ENCODE measurements at places on chromosomes 7 and 10.
A peak's percentile ranks its signal among the peaks of the same experiment; 100 is the strongest.

- DNase-seq, result no peak
These were observed 1043.0 kb downstream of the NRG3 start for GRCh38 chr10:82918022-82918421.

GRCh38 chr10:51048792-51049191 lies 25.5 kb upstream of the PRKG1 start:
- DNase-seq, result no peak

- no peak for DNase-seq
These were observed 295.9 kb downstream of the TNS3 start for GRCh38 chr7:47285860-47286491.

DNA sequence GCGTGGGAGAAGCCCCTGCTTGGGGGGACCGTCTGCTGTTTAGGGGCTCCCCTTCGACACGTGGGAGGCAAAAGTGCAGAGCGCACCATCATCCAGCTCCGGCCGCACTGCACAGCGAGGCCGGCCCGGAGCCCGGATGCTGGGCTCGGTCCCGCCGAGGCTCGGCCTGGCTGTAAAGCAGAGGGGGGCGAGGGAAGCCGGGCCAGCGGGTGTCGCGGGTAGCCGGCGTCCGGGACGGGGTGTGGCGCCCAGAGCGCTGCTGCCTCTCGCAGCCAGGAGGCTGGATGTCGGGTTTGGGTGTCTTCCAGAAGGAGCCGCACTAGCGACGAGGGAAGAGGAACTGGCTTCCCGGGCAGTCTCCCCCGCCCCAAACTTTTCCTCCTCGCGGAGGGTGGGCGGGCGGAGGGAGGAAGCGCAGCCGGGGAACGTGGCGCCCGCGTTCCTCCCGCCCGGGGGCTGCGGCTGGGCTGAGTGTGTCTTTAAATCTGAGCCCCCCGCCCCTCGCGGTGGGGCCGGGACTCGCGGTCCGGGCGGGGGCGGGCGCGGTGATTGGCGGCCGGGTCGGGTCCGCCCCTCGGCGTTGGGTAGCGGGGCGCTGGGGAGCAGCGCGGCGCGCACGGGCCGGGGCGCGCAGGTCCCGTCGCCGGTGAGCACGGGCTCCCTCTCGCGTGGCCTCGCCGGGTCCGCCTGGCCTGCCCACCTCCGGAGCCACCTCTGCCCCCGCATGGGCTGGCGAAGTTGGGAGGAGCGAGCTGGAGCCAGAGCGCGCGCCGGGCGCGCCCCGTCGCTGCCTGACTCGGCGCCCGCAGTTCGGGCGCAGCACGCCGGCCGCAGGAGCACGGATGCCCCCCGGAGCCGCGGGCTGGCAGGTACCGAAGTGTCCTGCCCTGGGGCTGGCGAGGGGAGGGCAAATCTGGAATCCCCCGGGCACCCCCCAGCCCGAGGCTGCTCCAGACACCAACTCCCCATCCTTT lies at the start of gene PALD1:
PALD1 (plus strand) TSS at position 577 of the 974 bp plus-strand sequence. CDS start 47,185 bp downstream, outside the sequence.
- peak; percentile 99 for DNase-seq

GRCh38 chr7:77438131-77438530 lies 22.0 kb upstream of the GSAP start:
- DNase-seq, result no peak

DNA sequence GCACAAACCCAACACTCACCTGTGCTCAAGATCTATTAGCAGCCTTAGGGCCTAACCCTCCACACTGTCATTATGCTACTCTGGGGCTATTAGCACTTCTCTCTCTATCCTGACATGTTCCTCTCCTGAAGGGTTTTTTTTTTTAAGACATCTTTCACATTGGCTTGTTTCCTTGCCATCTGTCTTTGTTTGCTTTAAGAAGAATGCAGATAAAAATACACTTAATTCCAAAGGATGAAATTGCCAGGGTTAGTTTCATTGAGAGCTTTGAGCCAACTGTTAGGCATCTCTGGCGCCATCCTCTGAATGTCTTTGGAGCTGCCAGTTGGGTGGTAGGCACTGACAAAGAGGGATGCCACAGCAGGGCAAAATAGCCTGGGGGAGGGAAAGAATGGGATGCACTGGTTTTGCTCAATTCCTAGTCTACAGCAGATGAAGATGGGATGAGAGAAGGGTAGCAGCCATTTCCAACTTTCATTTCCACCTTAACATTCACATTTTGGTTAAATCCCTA lies 399.2 kb downstream of the SORCS1 start:
- peak; percentile 40 for DNase-seq

DNA sequence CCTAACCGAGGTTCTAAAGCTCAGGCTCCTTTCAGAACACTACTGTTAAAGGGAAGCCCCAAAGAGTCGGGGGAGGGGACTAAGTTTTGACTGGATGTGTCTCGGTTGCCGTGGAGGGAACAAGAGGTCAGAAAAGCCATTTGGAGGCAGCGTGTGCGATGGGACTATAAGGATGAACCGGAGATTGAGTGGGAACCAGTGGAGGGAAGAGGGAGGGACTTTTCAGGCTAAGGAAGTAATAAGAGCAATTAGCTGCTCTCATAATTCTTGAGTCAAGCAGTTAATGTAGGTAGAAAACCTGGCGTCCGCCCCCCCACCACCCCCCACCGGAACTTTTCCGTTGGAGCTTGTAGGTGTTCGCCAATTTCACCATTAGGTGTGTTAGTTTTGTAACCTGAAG lies 491 bp upstream of the AKAP9 start:
- DNase-seq, result peak; percentile 38

- DNase-seq, result no peak
These were observed 421.4 kb downstream of the GALNT17 start for GRCh38 chr7:71553306-71553705.

GRCh38 chr10:44511166-44511565 lies 126.3 kb upstream of the CXCL12 start:
- no peak for DNase-seq

- peak; percentile 28 for DNase-seq
These were observed 32.4 kb upstream of the MTPN start for GRCh38 chr7:136009488-136010079.

DNA sequence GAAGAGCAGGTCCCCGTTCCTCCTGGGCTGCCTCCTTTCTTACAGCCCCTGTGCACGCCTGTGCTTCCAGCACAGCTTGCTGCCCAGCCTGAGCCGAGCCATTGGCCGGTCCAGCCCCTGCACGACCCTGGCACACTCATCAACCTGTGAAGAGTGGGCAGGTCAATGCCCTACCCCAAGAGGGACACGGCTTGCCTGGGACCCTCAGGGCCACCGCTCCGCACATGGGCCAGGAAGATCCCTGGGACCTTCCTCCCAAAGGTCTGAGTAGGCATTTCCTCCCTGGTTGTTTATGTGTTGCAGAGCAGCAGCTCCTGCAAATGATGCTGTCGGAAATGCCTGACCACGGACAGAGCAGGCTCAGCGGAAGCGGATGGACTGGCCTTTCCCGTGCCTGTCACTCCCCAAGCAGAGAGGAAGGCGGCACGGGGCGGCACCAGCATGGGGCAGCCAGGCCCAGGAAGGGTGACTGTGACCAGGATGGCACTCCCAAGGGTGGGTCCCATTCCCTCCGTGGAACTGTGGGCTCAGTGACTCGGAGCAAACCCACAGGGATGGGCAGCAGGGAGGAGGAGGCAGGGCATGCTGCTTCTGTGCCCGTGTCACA lies 252.5 kb downstream of the TNS3 start:
- DNase-seq, result no peak
